GM04503 (cell line): ENCODE measurements at places on chromosomes 11 and 22.
A peak's percentile ranks its signal among the peaks of the same experiment; 100 is the strongest.

DNA sequence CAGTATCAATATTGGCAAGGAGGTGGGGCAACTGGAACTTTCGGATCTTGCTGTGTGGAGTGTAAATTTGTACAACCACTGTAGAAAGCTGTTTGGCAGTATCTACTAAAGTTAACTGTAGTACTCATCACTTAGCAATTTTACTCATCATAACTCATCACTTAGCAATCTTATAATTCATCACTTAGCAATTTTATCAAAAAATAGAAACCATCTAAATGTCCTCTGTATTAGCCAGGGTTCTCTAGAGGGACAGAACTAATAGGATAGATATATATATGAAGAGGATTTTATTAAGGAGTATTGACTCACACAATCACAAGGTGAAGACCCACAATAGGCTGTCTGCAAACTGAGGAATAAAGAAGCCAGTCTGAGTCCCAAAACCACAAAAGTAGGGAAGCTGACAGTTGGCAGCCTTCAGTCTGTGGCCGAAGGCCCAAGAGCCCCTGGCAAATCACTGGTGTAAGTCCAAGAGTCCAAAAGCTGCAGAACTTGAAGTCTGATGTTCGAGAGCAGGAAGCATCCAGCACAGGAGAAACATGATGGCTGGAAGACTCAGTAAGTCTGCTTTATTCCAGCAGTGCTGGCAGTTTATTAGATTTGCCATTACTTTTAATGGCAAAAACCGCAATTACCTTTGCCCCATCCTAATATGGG, 92.9 kb upstream of the USP47 start:
- peak; percentile 2 for DNase-seq

GRCh38 chr22:45284705-45285262, at the start of gene UPK3A:
Gene UPK3A (plus strand): TSS chr22:45284949. CDS start chr22:45285014, 65 bp downstream.
- no peak for DNase-seq

GRCh38 chr22:38336699-38337098, 19.5 kb upstream of the CSNK1E start:
- no peak for DNase-seq

- DNase-seq: no peak
Measured at GRCh38 chr11:83056204-83056603, 15.5 kb downstream of the RAB30 start.

DNA sequence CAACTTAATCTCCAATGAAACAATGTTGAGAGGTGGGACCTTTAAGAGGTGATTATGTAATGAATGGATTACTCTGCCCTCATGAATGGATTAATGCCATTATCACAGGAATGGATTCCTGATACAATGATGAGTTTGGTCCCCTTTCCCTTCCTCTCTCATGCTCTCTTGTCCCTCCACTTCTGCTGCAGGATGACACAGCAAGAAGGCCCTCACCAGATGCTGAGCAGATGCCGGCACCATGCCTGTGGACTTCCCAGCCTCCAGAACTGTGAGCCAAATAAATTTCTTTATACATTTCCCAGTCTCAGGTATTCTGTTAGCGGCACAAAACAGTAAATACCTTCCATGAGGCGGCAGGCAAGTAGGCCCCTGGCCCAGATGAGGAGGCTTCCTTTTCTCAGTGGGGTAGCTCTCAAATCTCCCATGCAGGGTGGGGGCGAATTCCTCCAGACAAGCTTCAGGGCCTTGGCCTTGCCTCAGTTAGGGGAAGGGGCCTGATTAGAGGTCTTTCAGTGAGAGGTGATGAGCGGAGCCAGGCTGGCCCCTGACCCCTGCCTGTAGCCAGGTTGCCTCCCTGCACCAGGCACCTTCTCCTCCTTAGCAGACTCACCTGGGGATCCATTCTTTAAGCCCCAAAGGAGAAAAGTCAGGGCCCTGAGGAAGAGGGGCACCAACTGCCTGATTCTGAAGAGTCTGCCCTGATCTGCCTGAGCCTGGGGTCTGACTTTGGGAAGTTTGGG, 86.0 kb downstream of the RRM1 start:
- no peak for DNase-seq

DNA sequence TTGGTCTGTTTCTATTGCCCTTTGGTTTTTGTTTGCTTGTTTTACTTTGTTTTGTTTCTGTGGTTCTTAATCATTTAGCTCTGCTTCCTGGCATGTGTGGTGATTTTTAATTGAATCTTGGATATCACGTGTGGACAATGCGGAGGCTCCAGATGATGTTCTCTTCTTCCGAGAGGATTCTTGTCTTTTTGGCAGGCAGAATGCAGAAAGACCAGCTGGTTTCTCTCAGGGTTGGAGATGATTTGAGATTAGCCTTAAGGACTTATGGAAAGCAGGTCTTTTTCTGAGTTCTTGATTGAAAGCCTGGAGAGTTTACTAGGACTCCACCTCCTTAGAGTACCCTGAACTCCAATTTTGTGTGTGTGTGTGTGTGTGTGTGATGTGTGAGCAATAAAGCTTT, 21.0 kb upstream of the ANO1 start:
- no peak for DNase-seq

DNA sequence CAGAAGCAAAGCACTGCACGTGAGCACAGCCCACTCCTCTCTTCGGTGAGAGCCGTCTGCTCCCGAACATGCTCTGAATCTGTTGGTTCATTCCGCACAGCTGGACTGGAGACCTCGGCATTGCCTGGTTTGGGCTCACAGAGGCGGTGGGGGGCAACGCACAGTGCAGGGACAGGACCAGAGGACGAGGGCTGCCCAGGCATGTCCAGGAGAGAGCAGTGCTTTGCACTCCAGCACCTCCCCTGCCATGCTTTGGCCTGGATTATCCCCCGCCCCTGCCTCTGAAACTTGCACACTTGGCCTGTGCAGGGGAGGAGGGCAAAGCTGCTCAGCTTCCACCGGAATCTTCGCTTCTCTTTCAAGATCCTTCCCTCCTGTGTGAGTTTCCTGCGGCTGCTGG, 536.5 kb downstream of the BRD1 start:
- DNase-seq: no peak

DNA sequence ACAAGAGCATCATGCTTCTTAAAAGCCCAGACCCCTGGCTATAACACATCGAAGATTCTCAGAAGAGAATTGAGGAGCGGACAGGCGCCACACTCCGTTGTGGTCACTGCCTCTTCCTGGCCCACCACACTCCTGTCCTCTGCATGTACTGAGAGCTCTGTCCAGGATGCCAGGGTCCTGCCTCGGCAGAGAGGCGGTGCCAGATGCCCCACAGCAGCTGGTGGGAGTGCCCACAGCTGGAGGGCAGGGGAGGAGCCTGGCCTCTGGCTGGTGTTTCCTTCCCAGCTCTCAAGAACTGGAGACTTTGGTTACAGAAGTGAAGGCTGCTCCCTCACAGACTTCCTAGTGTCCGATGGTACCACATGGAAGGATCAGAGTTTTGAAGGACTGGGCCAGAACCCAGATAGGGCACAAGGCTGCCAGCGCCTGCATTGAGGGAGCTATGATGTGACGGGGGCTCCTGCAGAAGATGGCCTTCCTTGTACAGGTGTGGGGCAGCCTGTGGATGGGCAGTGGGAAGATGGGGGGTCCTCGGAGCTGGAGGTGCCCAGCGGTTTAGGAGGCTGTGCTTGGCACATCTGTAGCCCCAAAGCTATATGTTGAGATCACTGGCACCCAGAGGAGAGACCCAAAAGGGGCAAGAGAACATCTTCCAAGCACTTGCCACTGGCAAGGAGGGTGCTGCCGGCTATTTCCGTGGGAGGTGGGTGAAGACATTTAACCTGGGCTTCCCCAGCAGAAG, 19.4 kb downstream of the RSPH14 start:
- no peak for DNase-seq

DNA sequence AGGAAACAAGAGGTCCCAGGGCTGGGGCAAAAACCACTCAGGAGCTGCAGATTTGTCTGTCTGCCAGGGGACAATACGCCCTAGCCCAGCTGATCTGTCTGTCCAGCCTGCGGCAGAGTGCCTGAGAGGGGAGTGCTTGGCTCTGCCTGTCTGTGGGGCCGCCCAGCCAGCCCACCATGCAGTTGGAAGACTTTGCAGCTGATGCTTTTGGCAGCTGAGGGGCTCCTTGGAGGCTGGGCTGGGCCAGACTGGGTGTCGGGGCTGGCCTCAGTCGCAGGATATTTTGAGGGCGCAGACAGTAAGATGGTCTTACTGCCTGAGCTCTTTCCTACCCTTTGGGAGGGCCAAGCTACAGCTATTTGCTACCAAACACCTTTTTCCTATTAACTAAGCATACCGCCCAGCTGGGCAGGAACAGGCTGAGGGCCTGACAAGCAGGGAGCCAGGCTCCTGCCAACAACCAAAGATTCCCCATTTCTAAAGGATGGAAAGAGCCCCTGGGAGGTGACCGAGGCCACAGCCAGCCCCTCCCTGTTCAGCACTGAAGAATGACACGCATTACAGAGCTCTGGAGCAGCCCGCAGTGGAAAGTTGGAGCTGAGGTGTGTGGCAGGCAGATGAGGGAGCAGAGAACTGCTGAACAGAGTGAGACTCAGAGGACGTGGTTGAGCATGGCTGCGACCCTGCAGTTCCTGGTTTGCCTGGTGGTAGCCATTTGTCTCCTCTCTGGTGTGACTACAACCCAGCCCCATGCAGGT, at the start of gene FAM180B:
Gene FAM180B (plus strand): TSS at position 581 of the 758 bp plus-strand sequence. CDS start 91 bp downstream, at position 672.
- no peak for DNase-seq

DNA sequence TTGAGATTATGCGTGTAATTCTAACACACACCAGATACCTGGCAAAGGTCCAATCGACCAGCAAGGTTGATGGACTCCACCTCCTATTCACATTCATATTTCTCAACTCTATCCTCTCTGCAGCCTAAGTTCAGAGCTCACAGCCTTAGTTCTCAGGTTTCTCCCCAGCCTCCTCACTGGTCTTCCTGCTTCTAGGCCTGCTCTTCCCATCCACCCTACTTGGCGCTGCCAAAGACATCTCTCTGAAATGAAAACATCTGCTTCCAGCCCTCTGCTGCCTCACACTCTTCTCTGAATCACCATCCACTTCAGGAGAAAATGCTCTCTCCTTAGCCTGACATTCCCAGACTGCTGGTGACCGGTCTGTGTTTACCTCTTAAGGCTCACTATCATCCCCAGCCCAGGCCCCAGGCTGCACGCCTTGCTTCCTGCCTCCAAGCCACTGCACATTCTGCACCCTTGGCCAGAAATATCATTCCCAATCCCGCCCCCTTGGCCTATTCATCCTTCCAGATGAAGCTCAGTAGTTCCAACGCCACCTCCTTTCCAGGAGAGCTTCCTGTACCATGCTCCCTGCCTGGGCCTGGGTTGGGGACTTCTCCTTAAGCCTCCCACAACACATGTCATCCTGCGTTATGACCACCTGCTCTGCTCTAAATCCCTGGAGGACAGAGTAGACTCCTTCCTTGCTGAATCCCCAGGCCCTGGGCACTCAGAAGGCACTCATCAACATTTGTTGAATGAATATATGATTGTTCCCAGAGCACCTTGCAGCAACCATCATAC, 3.5 kb downstream of the ARRB1 start:
- peak; percentile 85 for DNase-seq

DNA sequence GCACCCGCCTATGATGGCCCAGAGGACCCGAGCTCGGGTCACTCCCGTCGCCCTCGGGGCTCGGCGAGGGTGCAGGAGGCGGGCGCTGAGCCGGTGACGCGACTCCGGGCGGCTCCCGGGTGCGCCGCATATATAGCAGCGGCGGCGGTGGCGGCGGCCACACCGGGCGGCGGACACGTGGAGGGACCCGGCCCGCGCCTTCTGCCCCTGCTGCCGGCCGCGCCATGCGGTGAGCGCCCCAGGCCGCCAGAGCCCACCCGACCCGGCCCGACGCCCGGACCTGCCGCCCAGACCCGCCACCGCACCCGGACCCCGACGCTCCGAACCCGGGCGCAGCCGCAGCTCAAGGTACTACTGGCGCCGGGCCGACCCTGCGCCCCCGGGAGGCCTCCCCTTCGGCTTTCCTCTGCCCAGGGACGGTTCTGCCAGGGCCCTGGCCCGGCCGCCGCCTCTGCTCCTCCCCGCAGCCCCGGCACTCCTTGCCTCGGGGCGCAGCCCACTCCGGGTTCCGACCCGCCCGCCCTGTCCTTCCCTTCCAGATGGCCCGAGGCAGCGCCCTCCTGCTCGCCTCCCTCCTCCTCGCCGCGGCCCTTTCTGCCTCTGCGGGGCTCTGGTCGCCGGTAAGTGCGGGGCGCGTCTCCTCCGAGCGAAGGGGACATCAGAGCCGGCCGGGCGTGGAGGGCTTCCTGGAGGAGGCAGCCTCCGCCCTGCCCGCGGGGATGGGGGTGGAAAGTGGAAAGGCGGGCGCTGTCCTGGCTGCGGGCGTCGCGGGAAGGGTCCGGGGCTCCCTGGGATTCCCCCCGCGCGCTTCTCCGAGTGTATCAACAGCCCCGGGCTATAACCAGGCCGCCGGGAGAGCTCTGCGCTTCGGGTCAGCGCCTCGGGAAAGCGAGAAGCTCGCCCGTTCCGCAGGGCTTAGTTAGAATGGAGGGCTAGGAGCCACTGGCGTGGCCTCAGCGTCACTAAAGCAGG, at the start of gene GAL:
Gene GAL (plus strand): TSS at position 160 of the 972 bp plus-strand sequence. CDS start 380 bp downstream, at position 540.
- DNase-seq: no peak
